ENCODE measurements at places on chromosomes 6 and 20.

DNA sequence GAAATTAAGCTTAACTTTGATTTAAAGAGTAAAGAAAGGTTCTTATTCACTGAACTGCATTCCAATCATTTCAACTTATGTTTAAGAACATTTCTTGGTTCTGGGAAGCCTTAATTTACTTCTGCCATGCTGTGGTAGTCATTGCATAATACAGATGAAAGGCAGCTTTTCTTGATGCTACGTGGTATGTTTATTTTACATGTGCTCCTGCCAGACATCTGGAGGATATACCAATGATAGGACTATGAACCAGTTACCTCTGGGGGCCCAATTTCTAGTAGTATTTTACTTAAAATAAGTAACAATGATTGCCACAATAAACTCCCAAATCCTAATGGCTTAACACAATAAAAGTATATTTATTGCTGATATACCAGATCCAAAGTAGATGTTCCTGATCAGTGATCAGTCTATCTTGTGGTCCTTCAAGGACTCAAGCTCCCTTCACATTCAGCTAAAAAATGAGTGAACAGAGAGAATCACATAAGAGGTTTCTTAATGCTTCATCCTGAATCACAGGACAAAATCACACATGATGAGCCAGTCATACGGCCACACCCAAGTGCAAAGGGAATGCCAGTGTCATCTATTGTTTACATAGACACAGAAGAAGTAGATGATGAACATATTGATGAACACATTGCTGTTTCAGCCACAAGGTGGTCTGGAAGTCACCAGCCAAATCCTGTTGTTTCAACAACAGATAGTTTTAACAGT is 56.5 kb upstream of the CCN2 start:
- no peak for DNase-seq

DNA sequence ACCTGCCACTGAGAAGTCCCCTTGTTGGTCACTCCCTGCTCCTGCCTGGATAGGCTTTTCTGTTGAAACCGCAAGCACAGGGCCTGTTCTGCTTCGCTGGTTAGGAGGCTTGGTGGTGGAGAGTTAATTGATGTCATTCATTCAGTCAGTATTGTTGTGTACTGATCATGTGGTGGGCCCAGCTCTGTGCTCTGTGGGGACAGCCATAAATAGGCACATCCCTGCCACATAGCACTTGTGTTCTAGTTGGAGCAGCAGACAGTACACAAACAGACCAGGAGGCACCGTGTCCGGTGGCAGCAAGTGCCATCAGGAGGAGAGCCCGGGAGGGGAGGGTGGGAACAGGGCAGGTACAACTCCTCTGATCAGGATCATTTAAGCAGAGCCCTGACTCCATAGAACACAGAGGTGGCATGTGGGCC is 155.2 kb upstream of the INSM1 start:
- peak; percentile 81 for DNase-seq

GRCh38 chr20:32332614-32333013 is 25.5 kb upstream of the ASXL1 start:
- DNase-seq, result no peak

- DNase-seq, result no peak
Observed at GRCh38 chr6:39841923-39842322, 49.7 kb downstream of the DAAM2 start.

DNA sequence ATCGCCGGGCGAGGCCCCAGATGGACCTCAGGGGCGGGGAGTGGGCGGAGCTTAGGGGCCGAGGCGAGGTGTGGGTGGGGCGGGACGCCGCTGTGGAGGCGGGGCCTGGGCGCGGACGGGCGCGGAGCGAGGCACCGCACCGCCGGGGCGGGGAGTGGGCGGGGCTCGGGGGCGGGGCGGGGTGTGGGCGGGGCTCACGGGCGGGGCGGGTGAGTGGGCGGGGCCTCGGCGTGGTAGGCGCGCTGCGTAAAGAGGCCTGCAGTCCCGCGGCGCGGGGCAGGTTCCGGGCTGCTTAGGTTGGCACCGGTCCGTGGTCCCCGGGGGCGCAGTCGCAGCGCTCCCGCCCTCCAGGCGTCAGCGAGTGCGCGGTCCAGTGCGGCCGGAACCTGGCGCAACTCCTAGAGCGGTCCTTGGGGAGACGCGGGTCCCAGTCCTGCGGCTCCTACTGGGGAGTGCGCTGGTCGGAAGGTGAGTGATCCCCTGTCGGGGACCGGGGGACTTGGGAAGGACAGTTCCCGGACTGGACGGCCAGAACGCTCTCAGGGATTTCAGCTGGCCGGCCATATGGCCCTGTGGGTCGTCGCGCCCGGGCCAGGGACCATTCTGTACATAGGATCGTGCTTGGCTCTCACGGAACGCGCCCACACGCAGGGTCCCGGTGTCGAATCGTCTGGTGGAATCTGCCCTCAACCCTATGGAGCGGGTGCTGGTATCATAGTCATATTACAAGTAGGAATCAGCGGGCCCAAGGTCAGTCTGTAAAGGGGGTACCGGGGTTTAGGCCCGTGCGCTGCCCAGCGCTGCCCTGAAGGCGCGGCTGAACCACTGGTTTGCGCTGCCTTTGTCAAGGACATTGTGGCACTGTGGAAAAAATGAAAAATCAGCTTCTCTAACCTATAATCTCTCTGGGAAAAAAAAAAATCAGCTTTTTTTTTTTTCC is at the start of gene NQO2:
Gene NQO2 (plus strand): TSS at position 277 of the 940 bp plus-strand sequence. CDS start 6,659 bp downstream, outside the sequence.
- DNase-seq, result peak; percentile 65

DNA sequence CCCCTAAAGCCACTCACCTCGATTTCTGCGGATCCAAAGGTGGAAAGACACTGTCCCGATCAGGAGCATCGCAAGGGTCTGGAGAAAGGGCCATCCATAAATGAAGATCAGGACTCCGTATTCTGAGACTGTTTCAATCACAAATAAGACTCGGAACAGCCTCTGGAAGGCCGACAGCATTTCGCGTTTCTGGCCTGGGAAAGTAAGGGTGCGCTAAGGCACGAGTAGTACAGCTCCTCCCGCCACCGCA is 44.6 kb downstream of the DPPA5 start:
- peak; percentile 49 for DNase-seq

DNA sequence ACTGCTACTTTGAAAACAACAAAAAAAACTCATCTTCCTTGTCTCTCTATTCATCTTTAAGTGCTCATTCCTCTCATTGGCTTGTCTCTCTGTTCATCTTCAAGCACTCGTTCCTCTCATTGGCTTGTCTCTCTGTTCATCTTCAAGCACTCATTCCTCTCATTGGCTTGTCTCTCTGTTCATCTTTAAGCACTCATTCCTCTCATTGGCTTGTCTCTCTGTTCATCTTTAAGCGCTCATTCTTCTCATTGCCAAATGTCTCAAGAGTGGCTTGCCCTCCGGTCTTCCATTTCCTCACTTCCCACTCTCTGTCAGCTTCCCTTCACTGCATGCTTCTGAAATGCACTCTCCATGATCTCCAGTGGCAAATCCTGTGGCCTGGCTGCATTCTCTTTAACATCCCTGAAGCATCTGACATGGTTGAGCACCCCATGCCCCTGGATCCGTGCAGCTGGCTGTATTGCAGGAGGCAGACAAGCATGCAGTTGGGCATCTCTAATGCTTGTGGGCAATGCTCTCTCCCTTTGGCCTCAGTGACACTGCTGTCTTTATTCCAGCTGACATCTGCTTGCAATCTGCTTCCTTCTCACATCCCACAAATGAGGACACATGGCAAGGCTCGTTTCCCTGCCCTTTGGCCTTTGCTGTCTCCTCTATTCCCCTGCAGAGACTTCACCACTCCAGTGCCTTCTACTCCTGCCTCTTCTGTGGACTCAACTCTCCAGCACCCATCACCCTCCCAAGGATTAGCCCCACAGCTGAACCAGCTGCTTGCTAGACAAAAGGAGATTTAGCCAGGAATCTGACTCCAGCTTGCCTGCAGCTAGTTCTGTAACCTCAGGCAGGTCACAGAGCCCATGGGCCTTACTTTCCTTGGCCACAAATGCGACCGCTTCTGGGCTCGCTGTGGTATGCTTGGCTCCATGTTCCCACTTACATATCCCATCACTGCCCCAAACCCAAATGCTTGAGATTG is 143.2 kb upstream of the SNX9 start:
- DNase-seq, result no peak
